ENCODE measurements at places on chromosomes 7 and 10.
A peak's percentile ranks its signal among the peaks of the same experiment; 100 is the strongest.

- DNase-seq, result no peak
Observed at GRCh38 chr10:70970830-70971229, 82.5 kb upstream of the PCBD1 start.

DNA sequence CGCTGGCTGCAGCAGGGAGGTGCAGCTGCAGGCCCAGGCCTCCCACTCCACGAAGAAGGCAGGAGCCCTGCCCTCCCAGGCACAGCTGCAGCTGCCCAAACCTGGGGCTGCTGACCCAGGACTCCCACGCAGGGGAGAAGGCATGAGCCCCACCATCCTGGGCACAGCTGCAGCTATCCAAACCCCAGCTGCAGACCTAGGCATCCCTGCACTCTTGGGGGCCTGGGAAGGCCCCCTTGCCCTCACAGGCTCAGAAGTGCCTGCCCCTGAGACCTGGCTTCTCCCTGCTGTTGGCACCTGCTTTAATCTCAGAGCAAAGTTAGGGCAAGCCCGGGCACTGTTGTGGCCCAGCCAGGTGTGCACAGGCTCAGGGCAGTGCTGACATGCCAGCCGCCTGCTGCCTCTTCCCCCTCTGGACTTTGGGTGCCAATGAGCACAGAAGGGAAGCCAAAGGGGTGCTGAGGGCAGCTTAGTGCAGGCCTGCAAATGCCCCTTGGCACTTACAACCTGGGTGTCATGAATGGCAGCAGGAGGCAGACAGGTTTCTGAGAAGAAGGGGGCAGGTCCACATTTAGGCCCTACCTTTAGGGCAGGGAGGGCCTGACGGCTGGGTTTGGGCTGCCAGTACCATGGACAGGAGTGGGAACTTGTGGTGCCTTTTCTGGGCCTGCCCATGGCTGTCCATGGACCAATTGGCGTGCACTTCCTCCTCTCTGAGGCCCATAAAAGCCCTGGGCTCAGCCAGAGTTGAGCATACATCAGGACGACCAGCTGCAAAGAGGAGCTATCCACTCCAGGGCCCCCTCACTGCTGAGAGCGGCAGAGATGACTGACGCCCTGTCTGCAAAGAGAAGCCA is 31.1 kb downstream of the CRTAC1 start:
- DNase-seq, result no peak

- DNase-seq, result no peak
Observed at GRCh38 chr10:36489611-36490228, 635.7 kb upstream of the ANKRD30A start.

GRCh38 chr10:118161461-118162246 is 114.9 kb upstream of the RAB11FIP2 start:
- no peak for DNase-seq

GRCh38 chr10:48195803-48196202 is 78.7 kb downstream of the FRMPD2 start:
- DNase-seq, result no peak

DNA sequence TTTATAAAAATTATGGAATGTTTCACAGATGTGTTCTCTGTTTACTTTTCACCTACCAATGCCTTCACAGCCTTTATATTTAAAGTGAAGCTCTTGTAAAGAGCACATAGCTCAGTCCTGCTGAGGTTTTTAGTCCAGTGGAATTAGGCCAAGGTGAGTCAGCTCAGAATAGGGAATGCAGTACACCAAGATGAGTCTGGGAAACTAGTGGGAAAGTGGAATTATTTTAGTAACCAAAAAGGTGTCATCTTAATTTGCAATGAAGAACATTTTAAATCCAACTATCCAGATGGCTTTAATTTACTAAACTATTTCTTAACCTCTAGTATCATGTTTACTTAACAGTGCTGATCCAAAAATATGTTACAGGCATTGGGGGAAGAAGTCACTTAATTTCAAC is 236.3 kb upstream of the CTBP2 start:
- DNase-seq, result no peak

GRCh38 chr10:112782200-112782907 is 167.7 kb upstream of the TCF7L2 start:
- no peak for DNase-seq

DNA sequence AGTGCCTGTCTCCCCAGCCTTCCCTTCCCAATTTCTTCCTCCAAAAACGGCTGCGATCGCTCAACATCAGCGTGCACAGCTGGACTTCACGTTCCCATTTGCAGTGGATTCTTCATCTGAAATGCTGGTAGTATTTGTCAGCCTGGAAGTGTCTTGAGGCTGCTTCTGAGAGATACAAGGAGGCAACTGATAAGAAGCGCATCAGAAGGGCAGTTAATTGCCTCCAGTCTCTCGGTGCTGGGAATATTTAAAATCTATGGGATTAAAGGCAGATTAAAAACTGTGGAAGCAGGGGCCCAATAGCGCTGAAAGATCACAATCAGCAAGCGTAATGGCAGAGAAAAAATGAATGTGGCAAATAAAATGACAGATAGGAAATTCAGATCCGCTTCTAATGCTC is 450.0 kb downstream of the GATA3 start:
- no peak for DNase-seq

DNA sequence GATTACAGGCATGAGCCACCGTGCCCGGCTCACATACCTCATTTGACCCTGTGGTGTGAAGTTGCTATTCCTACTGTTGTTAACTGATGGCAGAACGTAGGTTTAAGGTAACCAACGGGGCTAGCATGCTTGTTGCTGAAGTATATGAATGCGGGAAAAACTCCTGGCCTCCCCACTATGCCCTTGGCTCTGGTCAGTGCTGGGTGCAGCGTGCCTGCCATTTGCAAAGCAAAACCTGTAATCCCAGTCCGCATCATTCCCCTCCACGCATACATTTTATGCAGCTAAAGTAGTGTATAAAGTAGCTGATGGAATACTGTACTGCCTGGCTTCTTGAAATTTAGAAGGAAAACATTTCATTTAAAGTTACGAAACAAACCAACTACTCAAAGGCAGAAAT is 273.3 kb downstream of the SDK1 start:
- no peak for DNase-seq

DNA sequence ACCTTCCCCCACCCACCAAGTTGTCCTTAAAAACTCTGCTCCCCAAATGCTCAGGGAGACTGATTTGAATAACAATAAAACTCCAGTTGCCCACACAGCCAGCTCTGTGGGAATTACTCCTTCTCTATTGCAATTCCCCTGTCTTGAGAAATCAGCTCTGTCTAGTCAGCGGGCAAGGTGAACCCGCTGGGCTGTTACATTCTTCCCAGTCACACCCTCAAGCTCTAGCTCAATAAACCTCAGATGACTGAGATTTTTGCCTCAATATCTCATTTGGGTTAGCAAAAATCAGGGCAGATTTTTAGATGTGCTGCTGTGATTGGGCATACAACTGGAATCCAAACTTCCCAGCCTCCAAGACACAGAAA is 32.9 kb downstream of the SVOPL start:
- no peak for DNase-seq

- DNase-seq, result no peak
Observed at GRCh38 chr10:125762692-125763648, 12.7 kb downstream of the MMP21 start.

- DNase-seq, result no peak
Observed at GRCh38 chr10:90222939-90223338, 521.5 kb downstream of the KIF20B start.

DNA sequence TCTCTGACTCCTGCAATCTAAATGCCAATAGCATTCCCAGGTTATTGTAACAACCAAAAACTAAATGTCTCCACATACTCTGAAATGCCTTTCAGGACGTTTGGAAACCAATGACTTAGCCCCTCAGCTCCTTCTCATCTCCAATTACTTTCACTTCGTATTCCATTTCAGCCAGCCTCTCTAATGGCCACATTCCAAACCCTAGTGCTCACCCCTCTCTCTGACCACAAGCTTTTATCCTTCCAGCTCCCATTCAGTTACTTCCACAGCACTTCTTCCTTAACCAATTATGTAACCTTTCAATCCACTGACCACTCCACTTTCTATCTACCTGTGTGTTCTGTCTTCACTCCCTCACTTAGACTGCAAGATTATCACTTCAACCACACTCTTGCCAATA is 4.3 kb downstream of the NOC3L start:
- no peak for DNase-seq

GRCh38 chr10:124005991-124006392 is 87.4 kb downstream of the CHST15 start:
- DNase-seq, result peak; percentile 43

DNA sequence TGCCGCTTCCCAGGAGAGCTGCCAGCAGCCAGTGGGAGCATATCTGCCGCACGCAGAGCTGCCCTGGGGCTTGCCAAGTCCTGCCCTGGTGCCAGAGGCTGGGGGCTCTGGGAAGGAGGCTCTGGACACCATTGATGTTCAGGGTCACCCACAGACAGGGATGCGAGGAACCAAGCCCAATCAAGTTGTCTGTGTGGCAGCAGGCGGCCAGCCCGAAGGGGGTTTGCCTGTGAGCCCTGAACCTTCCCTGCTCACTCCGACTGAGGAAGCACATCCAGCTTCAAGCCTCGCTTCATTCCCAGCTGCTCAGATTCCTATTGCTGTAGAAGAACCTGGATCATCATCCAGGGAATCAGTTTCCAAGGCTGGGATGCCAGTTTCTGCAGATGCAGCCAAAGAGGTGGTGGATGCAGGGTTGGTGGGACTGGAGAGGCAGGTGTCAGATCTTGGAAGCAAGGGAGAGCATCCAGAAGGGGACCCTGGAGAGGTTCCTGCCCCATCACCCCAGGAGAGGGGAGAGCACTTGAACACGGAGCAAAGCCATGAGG is 94.6 kb downstream of the TACC2 start:
- no peak for DNase-seq

DNA sequence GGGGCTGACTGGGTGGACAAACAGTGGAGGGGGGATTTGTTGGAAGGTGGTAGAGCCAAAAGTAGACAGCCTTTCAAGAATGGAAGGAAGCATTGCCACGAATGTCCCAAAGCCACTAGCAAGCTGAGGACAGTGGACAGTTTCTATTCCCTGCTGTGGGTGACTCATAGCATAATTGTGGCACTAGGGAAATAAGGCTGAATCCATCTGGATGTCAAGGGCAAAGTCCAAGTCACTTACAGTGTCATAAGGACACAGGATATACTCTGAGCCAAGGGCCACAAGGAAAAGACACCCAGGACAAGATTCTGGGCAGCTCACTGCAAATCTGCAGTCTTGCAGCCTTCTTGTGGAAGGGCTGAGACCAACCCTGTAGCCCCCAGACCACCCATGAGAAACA is 79.7 kb downstream of the FRMPD2 start:
- DNase-seq, result no peak

GRCh38 chr10:96814264-96814663 is 17.8 kb upstream of the LCOR start:
- DNase-seq, result no peak

- DNase-seq, result no peak
Observed at GRCh38 chr10:34622945-34623344, 192.2 kb downstream of the PARD3 start.

- no peak for DNase-seq
Observed at GRCh38 chr10:88062798-88063472, 199.5 kb downstream of the PTEN start.

- DNase-seq, result no peak
Observed at GRCh38 chr7:88073626-88074025, 139.6 kb downstream of the ADAM22 start.

GRCh38 chr10:6140141-6140841 is 51.5 kb downstream of the RBM17 start:
- no peak for DNase-seq

DNA sequence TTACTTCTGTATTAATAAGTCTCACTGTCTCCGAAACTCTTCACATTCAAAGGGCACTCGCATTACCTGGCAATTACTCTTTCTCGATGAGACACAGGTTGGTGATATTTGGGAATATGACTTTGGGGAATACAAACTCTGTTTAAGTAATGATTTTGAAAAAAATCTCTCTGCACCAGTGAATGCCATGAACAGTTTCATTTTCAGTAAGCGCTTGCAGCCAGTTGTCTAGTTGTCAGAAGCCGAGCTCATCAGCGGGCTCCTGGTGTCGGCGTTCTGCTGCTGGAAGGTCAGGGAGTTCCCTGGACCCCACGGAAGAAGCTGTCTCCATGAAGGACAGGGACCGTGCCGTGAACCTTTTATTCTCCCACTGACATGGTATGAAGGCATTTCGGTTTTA is 57.7 kb downstream of the PTPRE start:
- no peak for DNase-seq

DNA sequence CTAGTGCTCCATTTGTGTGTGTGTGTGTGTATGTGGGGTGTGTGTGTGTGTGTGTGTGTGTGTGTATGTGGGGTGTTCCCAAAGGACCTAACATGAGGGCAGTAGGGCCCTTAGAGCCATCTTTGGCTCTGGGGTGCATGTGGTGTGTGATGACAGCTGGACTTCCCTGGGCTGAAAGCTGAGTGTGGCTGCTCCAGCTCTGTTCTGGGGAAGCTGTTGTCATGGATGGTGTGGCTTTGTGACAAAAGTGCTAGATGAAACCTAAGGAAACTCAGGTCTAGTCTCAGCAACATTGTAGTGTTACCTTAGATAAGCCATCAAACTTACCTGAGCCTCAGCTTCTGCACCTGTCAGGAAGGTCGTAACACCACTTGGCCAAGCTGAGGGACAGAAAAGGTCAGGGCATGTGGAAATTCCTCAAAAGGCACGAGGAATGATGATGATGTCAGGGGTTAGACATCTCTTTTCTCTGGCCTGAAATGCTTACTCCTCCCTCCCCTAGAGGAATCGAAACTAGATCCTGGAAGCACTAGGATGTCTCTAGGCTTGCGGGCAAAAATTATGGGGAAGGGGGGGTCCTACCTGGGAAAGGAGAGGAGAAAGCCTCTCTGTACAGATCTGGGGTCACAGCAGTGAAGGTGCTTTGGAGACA is 115.4 kb downstream of the RPS24 start:
- DNase-seq, result no peak

DNA sequence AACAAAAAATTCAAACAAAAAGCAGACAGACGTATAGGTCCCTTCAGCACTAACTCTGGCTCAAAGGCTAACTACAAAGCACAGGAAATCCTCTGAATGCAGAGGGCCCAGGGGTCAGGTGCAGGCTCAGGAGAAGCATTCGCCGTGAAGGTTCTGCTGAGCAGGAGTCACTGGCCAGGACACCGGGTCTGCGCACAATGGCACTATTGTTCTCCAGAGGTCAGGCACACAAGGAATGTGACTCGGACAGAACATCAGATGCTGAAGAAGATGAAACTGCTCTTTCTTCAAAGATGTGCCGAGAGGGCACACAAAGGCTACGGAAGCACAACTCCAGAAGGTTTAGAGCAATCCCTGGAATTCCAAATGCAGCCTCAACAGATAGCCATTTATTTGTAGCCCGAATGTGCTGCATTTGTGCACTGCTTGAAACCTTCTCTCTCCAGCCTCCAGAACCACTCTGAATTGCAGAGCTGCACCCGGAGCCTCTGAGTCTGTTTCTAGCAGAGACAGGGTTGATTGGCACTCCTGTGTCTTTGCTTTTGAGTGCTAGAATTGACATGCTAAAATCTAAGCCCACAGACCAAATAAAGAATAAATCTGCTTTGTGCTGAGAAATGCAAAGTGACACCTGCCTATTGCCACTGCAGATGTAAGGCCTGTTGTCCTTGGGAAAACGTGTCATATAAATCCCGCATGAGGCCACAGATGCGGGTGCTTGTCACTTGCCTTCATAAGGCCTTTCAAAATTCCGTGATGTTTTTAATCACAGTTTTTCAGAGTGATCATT is 85.4 kb upstream of the AFAP1L2 start:
- DNase-seq, result no peak
